ENCODE measurements at places on chromosomes 12 and 14.

- DNase-seq, result peak; percentile 40
These were observed 221.5 kb upstream of the HMGA2 start for GRCh38 chr12:65602610-65603295.

GRCh38 chr14:54278665-54279295, 118.0 kb upstream of the CDKN3 start:
- DNase-seq, result no peak

DNA sequence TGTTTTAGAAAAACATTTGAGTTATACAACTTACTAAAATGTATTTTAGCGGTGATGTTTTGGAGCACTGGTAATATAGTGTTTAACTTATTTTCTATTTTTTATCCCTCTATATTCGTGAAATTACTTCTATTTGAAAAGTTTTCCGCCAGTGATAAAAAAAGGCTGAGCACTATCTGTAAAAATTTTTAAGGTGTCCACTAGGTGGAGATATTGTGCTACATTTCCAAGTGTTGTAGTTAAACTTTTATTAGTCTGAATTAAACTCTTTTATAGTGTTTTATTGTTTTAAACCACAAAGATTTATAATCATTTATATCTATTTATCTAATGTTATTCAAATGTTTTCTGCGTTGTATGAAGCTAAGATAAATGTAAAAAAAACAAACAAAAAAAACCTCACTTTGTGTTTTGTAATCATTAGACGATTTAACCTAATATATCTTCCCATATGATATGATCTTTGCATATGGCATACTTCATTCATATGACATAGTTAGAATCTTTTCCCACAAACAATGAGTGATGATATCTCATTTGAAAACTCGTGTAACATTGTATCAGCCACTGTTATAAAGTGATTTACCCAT, 11.8 kb downstream of the ALG10B start:
- no peak for DNase-seq

GRCh38 chr12:71442567-71442931, 3.0 kb downstream of the LGR5 start:
- no peak for DNase-seq

DNA sequence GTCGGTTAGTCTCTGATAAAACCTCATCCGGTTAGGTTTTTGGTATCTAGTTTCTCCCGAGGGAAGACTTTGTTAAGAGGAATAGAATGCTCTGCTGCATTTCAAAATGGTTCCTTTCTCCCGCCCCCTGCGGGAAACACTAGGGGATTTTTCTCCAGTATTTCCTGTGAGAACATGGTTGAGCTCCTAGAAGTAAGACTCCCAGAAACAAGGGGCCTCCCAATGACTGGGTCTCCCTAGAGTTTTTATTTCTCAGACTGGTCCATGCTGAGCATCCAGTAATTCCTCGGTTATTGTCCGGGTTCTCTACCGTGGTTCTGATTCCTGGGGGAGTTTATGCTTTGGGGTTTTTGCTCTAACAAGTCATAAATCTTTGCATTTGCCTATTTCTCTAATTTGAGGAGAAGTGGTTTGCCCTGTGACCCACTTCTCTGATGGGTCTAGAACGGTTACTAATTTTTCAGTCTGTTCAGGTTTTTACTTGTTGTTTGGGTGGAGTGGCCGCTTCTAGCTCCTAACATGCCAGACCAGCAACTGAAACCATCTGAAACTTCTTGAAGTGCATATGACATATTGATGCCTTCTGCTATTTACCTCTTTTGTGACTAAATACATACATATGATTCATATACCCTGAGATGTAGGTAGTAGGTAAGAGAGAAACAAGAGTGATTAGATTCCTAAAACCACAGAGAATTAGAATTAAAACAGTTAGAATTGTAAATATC, 25.1 kb downstream of the TESPA1 start:
- DNase-seq, result no peak

DNA sequence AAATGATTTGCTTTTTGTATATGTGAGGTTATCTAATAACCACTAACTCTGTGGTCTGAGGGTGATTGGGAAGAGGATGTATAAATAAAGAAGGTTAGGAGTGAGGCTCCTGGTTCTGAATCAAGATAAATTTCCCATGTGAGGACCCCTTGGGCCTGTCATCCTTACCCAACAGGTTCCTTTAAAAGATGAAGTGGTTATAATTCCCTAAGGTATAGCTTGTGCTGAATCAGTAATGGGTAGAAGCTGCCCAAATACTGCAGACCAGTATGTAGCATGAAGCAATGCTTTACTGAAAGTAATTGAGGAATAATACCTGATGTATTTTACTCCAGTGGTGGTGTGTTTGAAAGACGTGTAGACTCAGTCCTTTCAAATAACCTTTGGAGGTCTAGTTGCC, 8.7 kb downstream of the EID3 start:
- no peak for DNase-seq

DNA sequence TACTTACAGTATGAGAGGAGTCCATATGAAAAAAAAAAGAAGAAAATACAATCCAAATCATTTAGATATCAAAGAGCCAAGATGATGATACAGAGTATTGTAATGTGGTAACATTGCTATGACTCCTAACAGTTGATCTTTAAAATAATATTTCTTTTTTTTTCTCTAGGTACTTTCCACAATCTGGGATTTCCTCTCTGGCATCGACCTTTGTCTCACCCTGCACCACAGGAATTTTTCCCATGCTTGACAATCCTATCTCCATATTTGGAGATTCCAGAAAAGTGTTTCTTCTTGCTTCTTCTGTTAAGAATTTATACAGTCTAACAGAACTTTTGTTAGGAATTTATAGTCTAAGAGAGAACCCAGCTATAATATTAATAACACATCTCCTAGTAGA, 184.4 kb downstream of the ITPR2 start:
- no peak for DNase-seq

DNA sequence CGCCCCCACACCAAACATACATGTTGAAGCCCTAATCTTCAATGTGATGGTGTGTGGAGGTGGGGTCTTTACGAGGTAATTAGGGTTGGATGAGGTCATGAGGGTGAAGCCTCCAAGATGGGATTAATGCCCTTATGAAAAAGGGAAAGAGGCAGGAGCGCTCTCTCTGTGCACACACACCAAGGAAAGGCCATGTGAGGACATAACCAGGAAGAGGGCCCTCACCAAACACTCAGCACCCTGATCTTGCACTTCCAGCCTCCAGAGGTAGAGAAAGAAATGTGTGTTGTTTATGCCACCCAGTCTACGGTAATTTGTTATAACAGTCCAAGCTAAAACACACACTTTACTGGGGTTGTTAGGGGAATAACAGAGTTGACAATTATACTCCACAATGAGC, 14.6 kb upstream of the PITPNM2 start:
- no peak for DNase-seq

DNA sequence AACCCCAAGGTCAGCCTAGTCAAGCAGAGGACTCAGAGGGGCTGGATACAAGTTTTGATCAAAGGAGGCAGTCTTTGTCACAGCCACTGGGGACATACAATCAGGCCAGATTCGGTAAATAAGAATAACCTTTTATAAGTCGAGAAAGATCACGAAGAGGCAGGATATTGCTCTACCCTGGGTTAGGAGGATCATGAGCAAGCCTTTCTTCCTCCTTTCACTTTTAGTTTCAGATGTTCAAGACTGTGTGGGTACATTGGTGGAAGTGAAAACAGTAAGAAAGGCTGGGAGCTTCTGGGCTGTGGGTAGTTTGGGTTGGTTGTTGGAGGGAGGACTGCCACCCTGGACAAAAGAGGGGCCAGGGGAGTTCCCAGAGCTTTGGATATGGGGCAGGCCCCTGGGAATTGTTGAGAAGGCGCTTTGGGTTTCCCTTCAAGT, 127.7 kb downstream of the SNAPC1 start:
- peak; percentile 41 for DNase-seq
